ENCODE measurements at places on chromosomes 7 and 10. TPM values are rescaled to one million over a fixed set of nuclear protein-coding genes. Genes with fewer than 3 reads are reported as not detected.

OR6B1 gene
- total RNA-seq = not detected

ZNF503 gene
- total RNA-seq = 22.7 TPM

ADRA2A gene
- not detected for total RNA-seq

OPN1SW gene
- not detected for total RNA-seq

PRSS2 gene
- not detected for total RNA-seq

AOC1 gene
- total RNA-seq = not detected

CXCL12 gene
- 42.0 TPM for total RNA-seq
